ENCODE measurements at places on chromosomes 7 and 10. TPM values are rescaled to one million over a fixed set of nuclear protein-coding genes. Genes with fewer than 3 reads are reported as not detected.

AKR1C1 gene
- total RNA-seq: 34.1 TPM

SPDYE16 gene
- total RNA-seq: 0.22 TPM

ACSM6 gene
- total RNA-seq: not detected

SEMA4G gene
- 0.52 TPM for total RNA-seq

GJD4 gene
- total RNA-seq: not detected

TRA2A gene
- total RNA-seq: 25.6 TPM

UPK3BL2 gene
- total RNA-seq: 2.9 TPM

COL1A2 gene
- 96.6 TPM for total RNA-seq

H2BK1 gene
- total RNA-seq: not detected

SPDYE3 gene
- total RNA-seq: not detected

SLC25A40 gene
- 27.0 TPM for total RNA-seq

TDRD1 gene
- total RNA-seq: 1.9 TPM

LEP gene
- 0.14 TPM for total RNA-seq

SH2B2 gene
- total RNA-seq: 1.0 TPM

TACR2 gene
- not detected for total RNA-seq

PPA1 gene
- total RNA-seq: 99.9 TPM

DPYSL4 gene
- 42.8 TPM for total RNA-seq

ASCC1 gene
- 37.0 TPM for total RNA-seq

TSPAN13 gene
- total RNA-seq: 13.7 TPM

FZD1 gene
- 14.1 TPM for total RNA-seq

NPTX2 gene
- 2.3 TPM for total RNA-seq

SPDYE8 gene
- not detected for total RNA-seq

GOLGA7B gene
- total RNA-seq: 0.60 TPM

WDR86 gene
- total RNA-seq: 0.16 TPM

DRGX gene
- not detected for total RNA-seq

CACNB2 gene
- total RNA-seq: 38.1 TPM

SAP25 gene
- total RNA-seq: 1.1 TPM

OR13A1 gene
- not detected for total RNA-seq

WDFY4 gene
- total RNA-seq: 1.5 TPM

SLC26A5 gene
- total RNA-seq: not detected

GRM3 gene
- total RNA-seq: not detected

ANXA8 gene
- not detected for total RNA-seq

DNAJC9 gene
- 8.6 TPM for total RNA-seq

PSPH gene
- total RNA-seq: 12.9 TPM

PKD2L1 gene
- total RNA-seq: not detected

CDNF gene
- 1.5 TPM for total RNA-seq

SPDYE2B gene
- not detected for total RNA-seq

ZC3HAV1L gene
- total RNA-seq: 3.4 TPM

FAM131B gene
- total RNA-seq: 0.47 TPM

SPDYE9 gene
- not detected for total RNA-seq

PLAC9 gene
- total RNA-seq: 34.3 TPM

CRTAC1 gene
- 2.3 TPM for total RNA-seq

EPHB6 gene
- 4.4 TPM for total RNA-seq

EPO gene
- not detected for total RNA-seq

THAP5 gene
- 24.4 TPM for total RNA-seq

ACTL6B gene
- total RNA-seq: not detected

ZNF804B gene
- total RNA-seq: not detected

ANKRD30A gene
- total RNA-seq: not detected

ZNF32 gene
- total RNA-seq: 45.1 TPM

AHR gene
- 24.9 TPM for total RNA-seq

KLF14 gene
- 0.11 TPM for total RNA-seq

ANKRD16 gene
- 2.3 TPM for total RNA-seq

HMX2 gene
- total RNA-seq: not detected

CCL24 gene
- total RNA-seq: not detected

HIPK2 gene
- total RNA-seq: 127 TPM

Data from left ventricle myocardium inferior (tissue), 1 donor.